Cortex of kidney (tissue), 1 donor: ENCODE measurements at places on chromosomes 2 and 18.

- DNase-seq: no peak
Observed at GRCh38 chr2:70440621-70441020, 113.0 kb downstream of the TGFA start.

DNA sequence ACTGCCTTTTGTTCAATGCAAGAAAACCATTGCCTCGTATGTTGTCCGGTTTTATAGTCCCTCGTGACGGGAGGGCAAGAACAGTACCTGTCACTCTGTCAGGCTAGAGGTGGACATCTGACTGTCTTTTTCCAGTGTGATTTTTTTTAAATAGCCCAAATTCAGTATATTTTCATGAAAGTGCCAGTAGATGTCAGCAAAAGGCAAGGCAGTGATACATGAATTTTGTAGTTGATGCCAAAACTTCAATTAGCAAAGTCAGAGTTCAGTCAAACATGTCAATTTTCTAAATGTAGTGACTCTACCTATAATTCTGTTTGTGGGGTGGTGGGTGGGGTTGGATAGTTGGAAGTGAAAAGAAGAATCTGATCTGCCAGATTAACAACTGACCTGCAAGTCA is 296.0 kb upstream of the MC4R start:
- DNase-seq: no peak

- no peak for DNase-seq
Observed at GRCh38 chr18:56321470-56321869, 316.9 kb downstream of the TXNL1 start.

GRCh38 chr2:82740527-82740926 is 1718.6 kb downstream of the SUCLG1 start:
- DNase-seq: no peak

GRCh38 chr2:159275111-159275510 is 11.4 kb downstream of the WDSUB1 start:
- DNase-seq: no peak

- DNase-seq: no peak
Observed at GRCh38 chr2:8257502-8257901, 424.4 kb upstream of the ID2 start.

GRCh38 chr2:54966165-54966832 is 84.0 kb downstream of the RTN4 start:
- DNase-seq: no peak

DNA sequence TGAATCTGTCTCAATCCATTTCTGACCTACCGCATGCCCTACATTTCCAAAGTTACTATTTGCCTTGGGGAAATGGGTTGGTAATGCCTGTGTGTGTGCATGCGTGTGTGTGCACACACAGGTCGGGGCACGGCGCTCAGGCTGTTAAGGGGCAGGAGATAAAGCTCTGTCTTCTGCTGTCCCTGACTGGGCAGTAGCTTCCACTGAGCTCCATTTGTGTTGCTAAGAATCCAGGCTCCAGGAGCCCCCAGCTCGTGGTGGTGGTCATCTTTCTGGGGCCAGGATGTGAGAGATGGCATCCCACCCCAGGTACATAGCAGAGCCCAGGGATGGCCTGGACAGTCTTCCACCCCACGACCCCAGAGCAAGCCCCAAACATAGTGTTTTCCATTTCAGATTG is 66.7 kb upstream of the HS6ST1 start:
- DNase-seq: no peak

- DNase-seq: no peak
Observed at GRCh38 chr2:129212299-129212958, 767.0 kb upstream of the RAB6C start.

- DNase-seq: no peak
Observed at GRCh38 chr2:48200620-48201293, 294.5 kb upstream of the FBXO11 start.

- DNase-seq: no peak
Observed at GRCh38 chr2:133605766-133606137, 37.5 kb upstream of the NCKAP5 start.

GRCh38 chr2:228023619-228024018 is 152.2 kb downstream of the DAW1 start:
- no peak for DNase-seq

DNA sequence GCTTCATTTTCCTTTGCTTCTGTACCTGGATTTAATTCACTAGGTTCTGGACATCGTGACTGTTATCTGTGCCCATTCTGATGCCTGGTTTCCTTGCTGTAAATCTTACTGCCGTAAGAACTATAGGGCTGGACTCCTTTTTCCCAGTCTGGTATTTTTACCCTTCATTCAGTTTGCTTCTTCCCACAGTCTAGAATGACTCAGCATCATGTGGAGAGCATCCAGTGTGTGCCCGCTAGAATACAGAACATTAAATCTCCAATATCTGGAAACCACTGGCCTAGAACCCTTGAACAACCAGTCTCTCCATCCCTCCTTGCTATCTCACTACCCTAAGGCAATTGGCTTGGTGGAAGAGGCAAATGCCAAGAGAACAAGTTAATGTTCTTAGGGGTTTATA is 1075.4 kb upstream of the ZEB2 start:
- no peak for DNase-seq

GRCh38 chr2:190707726-190708125 is 58.8 kb downstream of the NAB1 start:
- no peak for DNase-seq
